ENCODE measurements at places on chromosomes 7 and 10.

DNA sequence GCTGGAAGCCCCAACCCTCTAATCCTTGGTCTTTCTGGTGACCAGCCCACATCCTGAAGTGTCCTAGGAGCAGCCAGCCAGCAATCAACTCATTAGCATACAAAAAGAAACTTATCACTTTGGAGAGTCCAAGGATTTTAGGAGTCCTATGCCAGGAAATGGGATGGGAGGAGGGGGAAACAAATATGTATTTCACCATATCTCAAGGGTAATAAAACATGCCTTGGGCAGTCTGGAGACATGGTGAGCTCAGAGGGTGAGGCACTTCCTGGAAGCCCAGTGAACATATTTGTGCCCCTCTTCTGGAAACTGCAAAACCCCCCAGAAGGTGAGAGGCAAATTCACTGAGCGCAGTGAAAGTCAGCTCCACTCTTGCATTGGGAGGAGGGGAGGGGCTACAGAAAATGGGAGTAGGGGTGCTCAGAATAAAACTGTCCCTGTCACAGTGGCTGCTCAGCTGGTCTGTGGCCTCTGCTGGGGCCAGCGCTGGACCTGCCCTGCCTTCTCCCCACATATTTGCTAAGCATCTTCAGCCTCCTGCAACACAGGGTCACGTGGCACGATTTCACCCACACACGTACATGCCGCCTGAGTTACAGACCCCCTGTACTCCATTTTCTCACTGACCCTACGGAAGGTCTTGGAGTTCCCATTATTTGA lies 17.7 kb upstream of the ZMIZ1 start:
- no peak for DNase-seq

DNA sequence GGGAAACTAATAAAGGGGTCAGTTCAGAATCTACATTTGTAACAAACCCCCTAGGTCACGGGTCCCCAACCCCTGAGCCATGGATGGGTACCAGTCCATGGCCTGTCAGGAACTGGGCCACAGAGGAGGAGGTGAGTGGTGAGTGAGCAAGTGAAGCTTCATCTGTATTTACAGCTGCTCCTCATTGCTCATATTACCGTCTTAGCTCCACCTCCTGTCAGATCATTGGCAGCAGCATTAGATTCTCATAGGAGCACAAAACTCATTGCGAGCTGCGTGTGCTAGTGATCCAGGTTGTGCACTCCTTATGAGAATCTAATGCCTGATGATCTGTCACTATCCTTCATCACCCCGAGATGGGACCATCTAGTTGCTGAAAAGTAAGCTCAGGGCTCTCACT lies 88.4 kb upstream of the MPP7 start:
- DNase-seq: no peak

DNA sequence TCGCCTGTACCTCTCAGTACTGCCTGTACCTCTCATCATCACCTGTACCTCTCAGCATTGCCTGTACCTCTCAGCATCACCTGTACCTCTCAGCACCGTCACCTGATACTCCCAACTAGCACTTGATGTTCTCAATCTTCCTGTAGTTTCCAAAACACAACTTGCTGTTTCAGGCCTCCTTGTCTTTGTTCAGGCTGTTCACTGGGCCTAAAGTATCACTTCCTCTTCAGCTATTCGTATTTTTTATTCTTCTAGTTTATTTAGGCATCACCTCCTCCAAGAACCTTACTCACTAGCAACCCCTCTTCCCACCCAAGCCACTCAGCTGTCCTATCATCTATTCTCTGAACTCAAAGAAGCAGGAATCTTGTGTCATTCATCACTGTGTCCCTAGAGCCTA lies 24.1 kb downstream of the OR6B1 start:
- no peak for DNase-seq

DNA sequence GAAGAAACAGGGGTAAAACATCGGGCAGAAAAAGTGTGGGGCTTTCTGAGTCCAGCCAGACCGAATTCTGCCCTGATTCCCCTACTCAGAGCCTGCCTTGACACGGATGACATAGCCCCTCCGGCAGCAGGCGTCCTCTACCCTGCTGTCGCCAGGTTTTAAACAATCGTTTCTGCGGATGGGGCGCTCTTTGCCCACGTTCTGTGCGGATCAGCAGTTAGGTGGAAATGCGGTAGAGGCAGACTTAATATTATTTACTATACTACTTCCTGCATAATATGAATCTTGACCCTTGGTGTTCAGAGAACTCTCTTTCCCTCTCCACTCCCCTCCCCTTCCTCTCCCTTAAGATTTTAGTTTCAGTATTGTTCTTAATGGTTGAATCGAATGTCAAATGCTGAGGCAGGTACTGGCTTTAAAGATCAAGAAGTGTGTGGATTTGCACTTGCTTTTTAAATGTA lies 2.4 kb downstream of the GATA3 start:
- peak; percentile 69 for DNase-seq

DNA sequence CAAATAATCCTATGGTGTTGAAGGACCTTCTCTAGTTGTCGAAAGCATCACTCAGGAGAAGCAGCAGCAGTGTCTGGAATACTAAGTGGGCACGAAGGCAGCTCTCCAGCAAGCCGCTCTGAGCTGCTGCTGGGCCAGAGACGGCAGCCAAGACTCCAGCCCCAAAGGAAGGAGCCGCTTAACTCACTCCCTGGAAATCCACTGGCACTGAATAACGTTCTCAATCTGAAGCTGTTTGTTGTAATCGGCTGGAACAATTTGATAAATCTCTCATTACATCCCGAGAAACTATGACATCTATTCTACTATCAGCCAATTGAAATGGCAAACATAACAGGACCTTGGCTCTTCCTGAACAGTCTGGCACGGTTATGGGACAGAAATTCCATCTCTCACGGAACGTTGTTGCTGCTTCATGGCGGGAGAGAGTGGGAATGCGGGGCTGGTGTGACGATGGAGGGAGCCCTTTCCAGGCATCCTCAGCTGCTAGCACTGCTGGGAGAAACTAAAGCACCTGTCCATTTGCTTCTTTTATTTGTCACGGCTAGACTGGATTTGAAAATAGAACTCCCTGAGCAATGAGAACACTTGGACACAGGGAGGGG lies 331.5 kb upstream of the RNF32 start:
- no peak for DNase-seq

- DNase-seq: no peak
Observed at GRCh38 chr10:56844978-56845529, 484.0 kb upstream of the ZWINT start.

- no peak for DNase-seq
Observed at GRCh38 chr7:70177166-70177565, 578.9 kb downstream of the AUTS2 start.

DNA sequence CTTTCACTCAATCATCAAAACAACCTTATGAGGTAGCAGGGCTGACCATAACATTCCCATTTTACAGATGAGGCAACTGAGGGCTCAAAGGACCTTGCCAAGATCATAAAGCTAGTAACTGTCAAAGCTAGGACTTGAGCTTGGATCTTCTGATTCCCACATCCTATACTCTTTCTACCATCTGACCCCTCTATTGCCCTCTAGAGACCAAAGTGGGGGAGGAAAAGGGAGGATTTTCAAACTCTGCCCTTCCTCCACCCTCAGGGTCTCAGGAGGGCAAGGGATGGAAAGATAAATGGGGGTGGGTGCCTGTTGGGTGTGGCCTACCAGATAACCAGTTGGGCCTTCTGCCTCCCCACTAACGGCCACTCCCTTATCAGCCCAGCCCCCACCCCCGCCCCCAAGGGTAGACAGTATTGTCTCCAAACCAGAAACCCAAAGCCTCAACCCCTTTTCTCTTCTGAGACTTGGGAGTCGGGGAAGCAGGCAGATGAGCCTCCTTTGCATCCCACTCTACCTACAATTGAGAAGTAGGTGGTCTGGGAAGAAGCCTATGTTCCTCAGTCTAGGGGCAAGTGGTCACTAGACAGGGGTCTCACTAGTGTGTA lies 7.9 kb downstream of the LDB1 start:
- DNase-seq: no peak

DNA sequence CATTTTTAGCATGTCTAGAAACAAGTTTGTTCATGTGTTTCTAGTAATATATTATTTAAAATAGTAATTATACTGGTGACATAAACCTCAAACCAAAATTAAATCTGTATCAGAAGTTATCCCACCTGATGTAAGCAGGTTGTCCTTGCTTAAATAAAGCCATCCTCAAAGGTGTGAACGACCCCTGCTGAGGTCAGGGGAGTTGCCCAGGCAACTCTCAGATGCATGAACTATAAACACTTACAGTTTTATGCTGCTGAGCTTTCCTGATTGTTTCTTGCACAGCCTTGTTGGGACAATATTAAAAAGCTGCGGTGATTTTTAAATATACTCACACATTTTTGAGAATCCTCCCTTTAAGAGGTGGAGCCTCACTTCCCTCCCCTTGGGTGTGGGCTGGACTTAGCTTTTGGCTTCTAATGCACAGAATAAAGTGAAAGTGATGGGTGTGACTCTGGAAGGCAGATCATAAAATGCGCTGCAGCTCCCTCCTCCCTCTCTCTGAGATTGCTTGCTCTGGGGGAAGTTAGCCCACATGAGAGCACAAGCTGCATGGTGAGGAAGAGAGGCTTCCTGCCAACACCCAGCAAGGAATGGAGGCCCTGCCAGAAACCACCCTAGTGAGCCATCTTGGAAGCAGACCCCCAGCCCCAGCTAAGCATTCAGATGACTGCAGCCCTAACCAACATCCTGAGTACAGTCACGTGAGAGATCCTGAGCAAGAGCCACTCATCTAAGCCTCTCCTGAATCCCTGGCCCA lies 152.7 kb downstream of the SKIDA1 start:
- peak; percentile 50 for DNase-seq

GRCh38 chr10:84308481-84309304 lies 19.7 kb upstream of the CCSER2 start:
- DNase-seq: peak; percentile 75

- DNase-seq: no peak
Observed at GRCh38 chr7:158494643-158495042, 93.0 kb downstream of the PTPRN2 start.

GRCh38 chr10:78349165-78349516 lies 315.5 kb downstream of the RPS24 start:
- DNase-seq: no peak

GRCh38 chr10:31700181-31700611 lies 228.4 kb downstream of the ARHGAP12 start:
- DNase-seq: no peak

DNA sequence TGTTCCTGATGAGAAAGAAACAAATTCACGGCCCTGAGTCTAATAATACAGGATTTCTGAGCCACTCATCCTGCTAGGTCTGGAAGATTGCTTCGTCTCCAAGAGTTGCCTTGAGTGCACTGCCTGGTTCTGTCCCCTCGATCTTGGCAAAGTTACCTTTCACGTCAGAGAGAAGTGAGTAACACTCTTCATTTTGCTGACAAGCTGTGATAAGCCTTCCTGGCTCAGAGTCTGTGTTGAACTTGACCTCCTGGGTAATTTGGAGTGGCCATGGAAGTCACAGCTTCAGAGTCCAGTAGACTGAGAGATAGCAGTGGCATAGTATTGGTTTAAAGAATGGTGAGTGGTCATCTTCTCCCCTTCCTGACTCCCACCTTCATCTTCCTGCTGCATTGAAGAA lies 64.7 kb upstream of the LRGUK start:
- no peak for DNase-seq

DNA sequence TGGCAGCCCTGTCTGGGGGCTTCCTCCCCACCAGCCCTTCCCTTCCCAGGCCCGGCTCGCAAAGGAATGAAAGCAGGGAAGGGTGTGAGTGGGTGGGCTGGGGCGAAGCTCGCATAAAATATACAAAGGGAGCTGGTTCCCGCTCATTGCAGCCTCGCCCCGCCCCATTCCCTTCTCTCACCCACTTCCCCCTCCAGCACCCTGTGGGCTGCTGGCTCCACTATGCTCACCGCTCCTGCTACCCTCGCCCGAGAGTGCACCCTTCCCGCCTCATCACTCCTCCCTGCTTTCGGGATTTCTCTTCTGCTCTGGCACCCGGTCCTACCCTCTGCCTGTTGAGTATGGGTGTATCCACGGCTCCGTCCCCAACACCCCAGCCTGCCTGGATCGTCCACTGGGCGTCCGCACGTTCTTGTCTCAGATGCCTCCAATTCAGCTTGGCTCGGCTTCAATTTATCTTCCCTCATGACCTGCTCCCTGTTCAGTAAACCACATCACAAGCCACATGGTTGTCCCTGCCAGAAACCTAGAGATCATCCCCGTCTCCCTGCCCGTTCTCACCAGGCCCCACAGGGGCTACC lies 14.4 kb upstream of the TTYH3 start:
- no peak for DNase-seq

- DNase-seq: peak; percentile 52
Observed at GRCh38 chr10:283916-284356, 148.7 kb downstream of the ZMYND11 start.

DNA sequence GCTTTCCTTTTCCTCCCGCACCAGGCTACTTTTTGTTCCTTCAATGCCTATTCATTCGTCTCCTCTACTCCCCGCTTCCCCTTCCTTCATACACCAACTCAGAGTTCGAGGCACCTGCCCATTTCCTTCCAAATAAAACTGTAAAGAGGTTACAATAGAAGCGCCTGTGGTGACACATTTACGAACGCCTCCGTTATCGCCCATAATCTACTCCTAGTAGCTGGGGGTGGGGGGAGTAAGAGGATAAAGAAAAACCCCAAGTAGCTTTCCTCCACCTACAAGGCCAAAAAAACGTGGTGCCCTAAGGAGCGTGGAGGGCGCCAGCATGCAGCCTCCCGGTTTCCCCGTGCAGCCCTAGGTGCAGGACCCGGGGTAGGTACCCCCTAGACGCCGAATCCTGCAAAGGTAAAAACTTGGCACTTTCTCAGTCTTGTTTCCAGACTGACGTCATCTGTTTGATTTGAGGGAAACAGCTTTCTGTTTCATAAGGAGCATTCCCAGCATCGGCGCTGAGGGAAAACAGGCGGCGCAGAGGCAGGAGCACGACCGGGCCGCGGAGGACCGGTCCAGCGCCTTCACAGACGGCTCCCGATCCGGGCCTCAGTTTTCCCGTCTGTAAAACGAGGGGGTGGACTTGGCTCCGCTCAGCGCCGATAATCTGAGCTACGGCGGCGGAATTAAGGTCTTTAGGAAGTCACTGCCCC lies 922 bp downstream of the PPA1 start:
- DNase-seq: peak; percentile 64

GRCh38 chr10:20954519-20954918 lies 57.4 kb upstream of the NEBL start:
- DNase-seq: no peak

Measured in stimulated activated CD4-positive, alpha-beta T cell treated with anti-CD3 and anti-CD28 coated beads, Interleukin-15, amount 100 ng/mL, for 24 hours (primary cell).